Activated naive CD4-positive, alpha-beta T cell treated with anti-CD3 and anti-CD28 coated beads, Interleukin-2, amount 50 U/mL, for 16 hours (primary cell): ENCODE measurements at places on chromosomes 13 and 19.

- no peak for DNase-seq
Measured at GRCh38 chr19:8609279-8610040, 1.1 kb downstream of the ADAMTS10 start.

DNA sequence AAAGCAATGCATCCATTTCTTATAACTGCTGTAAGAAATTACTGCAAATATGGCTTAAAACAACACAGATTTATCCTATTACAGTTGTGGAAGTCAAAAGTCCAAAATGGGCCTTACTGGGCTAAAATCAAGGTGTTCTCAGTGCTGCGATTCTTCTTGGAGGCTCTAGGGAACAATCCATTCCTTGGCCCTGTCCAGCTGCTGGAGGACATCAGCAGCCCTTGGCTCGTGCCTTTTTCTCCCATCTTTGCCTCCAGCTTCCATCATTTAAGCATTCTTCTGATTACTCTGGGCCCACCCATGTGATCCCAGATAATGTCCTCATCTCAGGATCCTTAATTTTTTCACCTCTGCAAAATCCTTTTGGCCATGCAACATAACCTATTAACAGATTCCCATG lies 607.1 kb downstream of the DCT start:
- no peak for DNase-seq

- DNase-seq, result no peak
Measured at GRCh38 chr13:71702253-71702652, 164.8 kb downstream of the DACH1 start.

GRCh38 chr13:111897846-111898215 lies 169.1 kb upstream of the SOX1 start:
- no peak for DNase-seq

DNA sequence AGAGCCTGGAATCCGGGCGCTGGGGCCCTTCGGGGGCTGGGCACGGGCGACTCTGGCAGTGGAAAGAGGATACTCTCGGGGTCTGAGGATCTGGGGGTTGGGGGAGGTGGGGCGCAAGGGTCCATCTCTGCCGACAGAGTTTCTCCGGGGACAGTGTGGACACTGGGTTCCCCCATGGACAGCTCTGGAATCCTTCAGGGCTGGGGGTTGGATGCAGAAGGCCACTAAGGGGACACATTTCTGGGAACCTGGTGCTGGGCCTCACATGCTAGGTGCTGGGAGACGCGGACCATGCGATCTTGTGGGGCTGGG lies 2.3 kb downstream of the TGFBR3L start:
- DNase-seq, result no peak

DNA sequence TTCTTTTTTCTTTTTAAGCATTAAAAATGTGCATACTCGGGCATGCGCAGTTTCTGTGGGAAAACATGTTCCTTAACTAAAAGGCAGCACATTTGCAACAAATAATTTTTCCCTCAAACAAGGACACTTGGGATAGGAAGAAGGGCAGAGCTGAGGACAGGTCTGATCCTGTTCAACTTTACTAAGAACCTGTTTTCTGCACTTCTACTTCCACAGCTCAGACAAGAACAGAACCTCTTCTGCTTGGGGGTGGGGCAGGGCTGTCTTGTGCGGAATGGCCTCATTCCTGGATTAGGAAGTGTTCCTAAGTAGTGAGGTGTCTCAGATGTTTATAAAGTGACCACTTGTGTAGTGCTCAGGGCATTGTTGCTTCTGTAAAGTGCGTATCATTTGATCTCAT lies 18.3 kb downstream of the SAFB start:
- DNase-seq, result no peak

- no peak for DNase-seq
Measured at GRCh38 chr19:58450856-58451357, 515 bp upstream of the ZNF324B start.

- no peak for DNase-seq
Measured at GRCh38 chr19:47509973-47510372, 4.9 kb downstream of the NAPA start.

GRCh38 chr13:35833608-35834275 lies 297.4 kb downstream of the DCLK1 start:
- no peak for DNase-seq

- DNase-seq, result peak; percentile 39
Measured at GRCh38 chr19:16085115-16085514, 8.8 kb downstream of the TPM4 start.

GRCh38 chr19:56839652-56840450 lies 675 bp downstream of the PEG3 start:
- no peak for DNase-seq

DNA sequence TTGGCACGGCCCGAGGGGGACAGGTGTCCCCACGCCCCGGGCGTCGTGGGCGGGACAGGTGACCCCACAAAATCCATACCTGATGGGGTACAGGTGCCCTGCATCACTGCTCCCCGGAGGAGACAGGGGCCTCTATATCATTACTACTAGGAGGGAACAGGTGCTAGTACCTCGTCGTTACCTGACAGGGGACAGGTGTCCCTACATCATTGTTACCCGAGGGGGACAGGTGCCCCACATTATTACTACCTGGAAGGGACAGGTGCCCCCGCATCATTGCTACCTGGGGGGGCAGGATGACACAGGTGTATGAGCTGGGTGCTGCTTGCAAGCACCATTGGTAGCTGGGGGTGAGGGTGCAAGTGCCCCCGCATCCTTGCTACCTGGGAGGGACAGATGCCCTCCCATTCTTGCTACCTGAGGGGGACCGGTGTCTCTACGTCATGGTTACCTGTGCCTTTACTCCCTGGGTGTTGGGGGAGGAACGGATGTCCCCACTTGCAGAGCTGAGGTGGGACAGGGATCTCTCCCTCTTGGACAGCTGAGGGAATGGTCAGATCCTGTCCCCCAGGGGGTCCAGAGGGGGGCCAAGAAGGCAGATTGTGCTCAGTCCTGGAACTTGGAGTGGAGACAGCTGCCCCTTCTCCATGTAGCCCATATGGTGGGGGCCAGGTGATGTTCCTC lies 620 bp downstream of the CRTC1 start:
- no peak for DNase-seq

DNA sequence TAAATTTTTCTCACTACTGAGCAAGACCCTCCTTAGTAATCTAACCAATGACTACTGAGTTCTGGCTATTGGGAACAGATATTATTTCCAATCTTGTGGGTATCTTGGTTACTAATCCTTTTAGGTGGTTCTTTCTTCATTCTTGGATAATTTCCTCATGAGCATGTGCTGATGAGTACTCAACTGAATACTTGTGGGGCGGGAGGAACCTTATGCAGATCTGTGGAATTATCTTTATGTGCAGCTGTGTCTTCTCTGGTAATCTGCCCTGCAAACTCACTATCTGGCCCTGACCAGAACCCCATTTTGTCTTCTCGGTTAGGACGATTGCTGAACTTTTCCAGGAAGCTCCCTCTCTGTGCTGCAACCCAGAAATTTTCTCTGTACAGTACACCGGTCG lies 89.7 kb upstream of the TRPC4 start:
- no peak for DNase-seq

GRCh38 chr19:34066007-34066643 lies 106.2 kb upstream of the LSM14A start:
- DNase-seq, result no peak

DNA sequence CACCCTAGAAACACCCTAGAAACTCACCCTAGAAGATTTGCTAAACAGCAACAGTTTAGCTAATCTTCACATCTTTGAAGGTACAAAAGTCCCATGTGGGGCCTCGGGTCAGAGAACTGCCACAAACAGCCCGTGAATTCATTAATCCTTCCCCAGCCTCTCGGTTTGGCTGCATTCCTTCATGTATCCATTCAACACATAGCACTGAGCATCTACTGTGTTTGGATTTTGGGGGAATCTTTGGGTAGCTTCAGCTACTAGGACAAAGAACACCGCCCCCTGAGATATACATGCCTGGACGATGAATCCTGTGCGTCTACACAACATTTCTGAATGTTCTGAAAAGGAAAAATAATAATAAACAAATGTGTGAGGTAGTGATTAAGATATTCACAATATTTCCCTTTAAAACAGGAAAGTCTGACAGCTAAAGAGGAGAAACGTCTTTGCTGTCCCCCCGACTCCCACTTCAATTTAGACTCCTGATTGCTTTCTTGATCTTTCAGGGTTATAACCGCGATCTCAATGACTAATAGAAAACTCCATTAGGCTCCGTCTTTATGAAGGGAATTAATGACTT lies 63.5 kb downstream of the ALOX5AP start:
- DNase-seq, result no peak

GRCh38 chr19:56750658-56751057 lies 79.1 kb upstream of the ZNF835 start:
- no peak for DNase-seq

GRCh38 chr13:31594056-31594455 lies 145.3 kb upstream of the RXFP2 start:
- no peak for DNase-seq

GRCh38 chr13:22081430-22081829 lies 410.6 kb downstream of the FGF9 start:
- DNase-seq, result no peak

DNA sequence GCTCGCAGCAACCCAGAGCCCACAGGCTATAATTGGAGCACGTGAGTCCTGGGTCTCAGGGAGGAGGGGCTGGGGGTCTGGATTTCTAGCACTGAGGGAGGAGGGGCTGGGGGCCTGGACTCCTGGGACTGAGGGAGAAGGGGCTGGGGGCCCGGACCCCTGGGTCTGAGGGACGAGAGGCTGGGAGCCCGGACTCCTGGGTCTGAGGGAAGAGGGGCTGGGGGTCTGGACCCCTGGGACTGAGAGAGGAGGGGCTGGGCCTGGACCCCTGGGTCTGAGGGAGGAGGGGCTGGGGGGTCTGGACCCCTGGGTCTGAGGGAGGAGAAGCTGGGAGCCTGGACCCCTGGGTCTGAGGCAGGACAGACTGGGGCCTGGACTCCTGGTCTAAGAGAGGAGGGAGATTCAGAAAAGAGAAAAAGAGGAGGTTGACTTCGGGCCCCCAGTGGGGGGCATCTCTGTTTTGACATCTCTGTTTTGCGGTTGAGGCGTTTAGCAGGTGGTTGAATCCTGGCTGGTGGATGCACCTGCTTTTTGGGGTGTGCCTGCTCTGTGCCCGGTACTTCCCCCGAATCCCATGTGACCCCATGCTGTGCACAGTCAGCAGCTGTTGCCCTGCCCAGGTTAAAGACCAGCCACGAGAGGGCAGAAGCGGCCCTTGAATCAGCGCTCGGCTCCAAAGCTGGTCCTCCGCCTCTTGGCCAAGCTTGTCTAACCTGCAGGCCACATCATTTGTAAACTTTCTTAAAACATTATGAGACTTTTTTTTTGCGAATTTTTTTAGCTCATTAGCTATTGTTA lies 10.5 kb downstream of the PVR start:
- DNase-seq, result peak; percentile 67

DNA sequence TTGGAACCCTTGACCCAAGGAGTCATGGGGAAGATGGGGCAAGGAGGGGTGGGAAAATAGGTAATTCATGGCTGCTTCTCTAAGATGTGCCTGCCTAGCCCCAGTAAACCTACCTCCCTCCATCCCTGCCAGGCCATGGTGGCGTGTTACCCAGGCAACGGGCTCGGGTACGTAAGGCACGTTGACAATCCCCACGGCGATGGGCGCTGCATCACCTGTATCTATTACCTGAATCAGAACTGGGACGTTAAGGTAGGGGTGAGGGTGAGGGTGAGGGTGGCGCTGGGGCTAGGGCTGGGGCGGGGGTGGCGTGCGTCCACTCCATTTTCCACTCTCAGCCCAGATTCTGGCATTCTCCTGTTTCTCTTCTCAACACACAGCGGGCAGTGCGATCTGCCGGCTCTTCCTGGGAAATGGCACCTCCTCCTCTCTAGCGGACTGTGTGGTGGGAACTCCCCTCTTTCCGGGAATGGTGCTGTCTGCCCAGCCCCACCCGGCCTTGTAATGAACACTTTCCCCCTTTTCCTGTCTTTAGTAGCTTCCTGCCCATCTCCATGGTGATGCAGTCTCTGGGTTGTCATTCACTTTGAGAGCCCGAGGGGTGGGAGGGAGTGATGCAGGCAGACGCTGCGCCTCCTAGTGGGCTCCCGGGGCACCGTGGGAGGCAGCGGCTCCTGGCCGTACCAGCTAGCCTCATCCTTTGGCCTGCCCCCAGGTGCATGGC lies 7.6 kb downstream of the EGLN2 start:
- DNase-seq, result peak; percentile 76

DNA sequence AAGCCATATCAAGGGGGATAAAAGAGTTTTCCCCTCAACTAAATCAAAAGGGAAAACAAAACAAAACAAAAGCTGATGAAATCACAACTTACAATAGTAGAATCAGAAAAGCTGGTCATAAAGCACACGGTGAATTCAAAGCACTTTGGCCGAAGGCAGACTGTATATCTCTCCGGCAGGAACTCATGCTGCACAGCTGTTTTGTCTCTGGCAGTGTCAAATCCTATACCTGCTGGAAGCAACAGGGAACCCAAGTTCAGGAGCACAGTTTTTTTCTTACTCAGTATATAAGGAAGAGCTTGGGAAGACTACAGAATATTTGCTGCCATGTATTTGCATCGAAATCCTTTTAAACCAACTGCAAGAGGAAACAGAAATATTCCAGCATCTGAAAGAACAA lies 213.7 kb downstream of the RFC3 start:
- no peak for DNase-seq

DNA sequence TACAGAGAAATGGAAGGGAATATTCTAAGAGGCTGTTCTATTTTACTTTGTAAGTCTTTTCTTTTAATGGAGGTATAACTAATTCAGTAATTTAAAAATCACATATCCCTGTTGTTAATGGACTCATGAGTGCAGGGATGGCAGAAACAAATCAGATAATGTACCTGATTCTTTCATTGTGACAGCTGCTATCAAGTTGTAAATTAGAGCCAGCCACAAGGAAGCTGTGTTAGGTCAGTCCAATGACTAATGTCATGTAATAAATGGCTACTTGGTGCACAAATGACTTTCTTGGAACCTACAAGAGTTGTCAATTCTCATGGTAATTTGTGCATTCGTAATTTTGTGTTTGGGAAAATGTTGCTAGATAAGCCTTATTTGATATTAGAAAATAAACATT lies 446.4 kb downstream of the DCT start:
- no peak for DNase-seq

DNA sequence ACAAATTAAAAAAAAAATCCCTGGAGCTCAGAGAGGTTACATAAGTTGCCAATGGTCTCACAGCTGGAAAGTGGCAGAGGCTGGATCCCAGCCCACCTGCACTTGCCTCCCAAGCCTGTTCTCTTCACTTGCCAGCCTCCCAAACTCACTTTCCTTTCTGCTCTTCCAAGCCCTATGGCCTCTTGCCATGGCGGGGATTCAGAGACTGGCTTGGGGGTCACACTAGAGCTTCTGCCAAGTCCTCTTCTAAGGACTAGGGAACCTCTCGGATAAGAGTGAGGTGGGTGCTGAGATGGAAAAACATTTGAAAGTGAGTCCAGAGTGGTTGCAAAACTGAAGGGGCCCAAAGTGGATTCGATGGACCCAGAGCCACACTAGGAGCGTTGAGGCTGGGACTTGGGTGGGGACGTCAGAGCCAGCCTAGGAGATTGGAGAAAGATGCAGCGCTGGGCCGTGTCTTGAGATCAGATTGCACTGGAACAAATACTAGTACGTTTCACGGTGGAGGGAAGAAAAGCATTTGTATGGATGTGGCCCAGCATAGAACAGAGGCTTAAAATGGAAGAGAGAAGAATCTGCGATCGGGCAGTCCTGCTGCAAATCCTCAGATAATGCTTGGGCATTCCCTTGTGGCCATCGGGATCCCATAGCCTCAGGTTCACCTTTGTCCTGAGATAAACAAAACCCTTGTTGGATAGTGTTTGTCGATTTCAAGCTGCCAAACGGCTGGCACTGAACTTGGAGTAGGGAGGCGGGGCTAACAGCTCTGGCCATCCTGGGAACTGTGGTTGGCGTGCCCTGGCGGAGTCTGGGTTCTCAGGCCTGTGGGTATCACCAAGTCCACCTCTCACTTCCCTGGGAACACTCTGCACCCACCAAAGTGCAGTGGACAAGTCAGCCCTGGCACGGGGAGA lies 84.8 kb downstream of the ING1 start:
- DNase-seq, result no peak

GRCh38 chr19:48716562-48717291 lies 2.8 kb downstream of the MAMSTR start:
- DNase-seq, result no peak
